ENCODE measurements at places on chromosomes 16 and 17. TPM values are rescaled to one million over a fixed set of nuclear protein-coding genes. Genes with fewer than 3 reads are reported as not detected.
A peak's percentile ranks its signal among the peaks of the same experiment; 100 is the strongest.

GRCh38 chr17:41711669-41712400 is at the start of gene GAST:
GAST (plus strand) TSS chr17:41712331; CDS start chr17:41715437, 3,106 bp downstream.
- H3K4me1 ChIP-seq = no peaks in the 10 kb centered on the region
- no peak within 1 kb of the TSS for H3K27ac ChIP-seq
- H3K27me3 ChIP-seq = no peaks in the 10 kb centered on the region
- no peak within 1 kb of the TSS for H3K4me3 ChIP-seq
- no peaks in the 10 kb centered on the region for H3K36me3 ChIP-seq

DNA sequence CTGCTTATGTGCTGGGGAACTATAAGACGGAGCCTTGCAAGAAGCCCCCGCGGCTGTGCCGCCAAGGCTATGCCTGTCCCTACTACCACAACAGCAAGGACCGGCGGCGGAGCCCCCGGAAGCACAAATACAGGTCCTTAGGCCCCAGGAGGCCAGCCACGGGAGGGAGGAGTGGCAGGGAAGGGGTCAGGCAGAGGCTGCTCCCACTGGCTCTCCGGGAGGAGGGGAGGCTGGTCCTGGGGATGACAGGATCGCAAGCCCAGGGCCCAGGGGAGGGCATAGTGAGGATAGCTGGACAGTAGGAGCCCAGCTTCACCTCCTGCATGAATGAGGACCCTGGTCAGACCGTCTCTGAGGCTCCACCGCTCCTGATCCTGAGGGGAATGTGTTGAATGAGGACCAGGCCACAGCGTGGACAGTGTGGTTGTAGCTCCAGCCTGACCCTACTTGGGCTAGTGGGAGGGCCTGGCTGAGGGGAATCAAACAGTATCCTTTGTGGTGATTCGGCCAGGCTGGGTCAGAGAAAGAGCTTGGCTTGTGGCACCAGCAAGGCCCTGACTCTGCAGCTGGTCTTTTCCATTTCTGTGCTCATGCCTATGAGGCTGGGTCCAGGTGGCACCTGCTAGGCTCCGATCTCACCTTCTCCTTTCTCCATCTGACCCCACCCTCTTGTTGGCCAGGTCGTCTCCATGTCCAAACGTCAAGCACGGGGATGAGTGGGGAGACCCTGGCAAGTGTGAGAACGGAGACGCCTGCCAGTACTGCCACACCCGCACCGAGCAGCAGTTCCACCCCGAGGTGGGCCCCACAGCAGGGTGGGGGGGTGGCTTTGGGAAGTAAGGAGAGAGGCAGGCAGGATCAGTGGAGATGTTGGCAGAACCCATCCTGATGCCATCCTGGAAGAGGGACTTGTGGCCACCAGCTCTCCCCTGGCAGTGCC is 28.7 kb downstream of the UNK start:
- H3K4me1 ChIP-seq = no peaks in the 10 kb centered on the region
- peaks cover 55% of the 10 kb centered on the region for H3K36me3 ChIP-seq
- no peak overlapping the region for H3K27ac ChIP-seq
- peak; percentile 56 for DNase-seq
- H3K27me3 ChIP-seq = no peaks in the 10 kb centered on the region

DNA sequence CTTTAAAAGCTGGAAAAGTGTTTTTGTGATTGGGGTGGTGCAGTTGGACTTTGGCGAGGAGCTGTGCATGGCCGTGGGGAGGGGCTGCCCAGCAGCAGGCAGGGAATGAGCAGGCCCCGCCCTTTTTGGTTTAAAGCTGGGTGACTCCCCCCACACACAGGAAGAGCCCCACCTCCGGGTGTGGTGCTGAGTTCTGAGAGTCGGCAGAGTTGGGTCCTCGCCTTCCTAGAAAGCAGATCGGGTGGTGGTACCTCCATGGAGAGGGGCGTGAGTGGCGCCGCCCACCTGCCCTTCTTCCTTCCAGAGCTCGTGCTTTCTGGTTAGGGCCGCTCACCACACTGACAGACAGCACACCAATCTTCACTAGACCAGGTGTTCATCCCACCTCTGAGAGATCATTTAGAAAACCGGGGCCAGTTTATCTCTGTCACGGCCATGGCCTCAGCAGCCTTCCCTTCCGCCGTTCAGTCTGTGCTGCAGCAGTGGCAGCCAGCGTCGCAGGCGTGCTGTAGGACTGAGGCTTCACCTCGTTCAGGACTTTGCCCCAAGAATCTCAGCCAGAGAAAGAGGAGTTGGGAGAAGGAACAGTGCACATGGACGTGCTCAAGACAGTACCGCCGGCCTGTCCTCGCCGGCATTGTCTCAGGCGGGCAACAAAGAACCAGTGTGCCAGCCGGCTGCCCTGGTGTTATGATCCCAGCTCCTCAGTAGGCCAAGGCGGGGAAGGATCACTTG is 144.0 kb upstream of the CHMP6 start:
- H3K4me1 ChIP-seq = no peaks in the 10 kb centered on the region
- no peak overlapping the region for H3K4me3 ChIP-seq
- DNase-seq = no peak

Gene SLC12A3
- total RNA-seq = not detected

DNA sequence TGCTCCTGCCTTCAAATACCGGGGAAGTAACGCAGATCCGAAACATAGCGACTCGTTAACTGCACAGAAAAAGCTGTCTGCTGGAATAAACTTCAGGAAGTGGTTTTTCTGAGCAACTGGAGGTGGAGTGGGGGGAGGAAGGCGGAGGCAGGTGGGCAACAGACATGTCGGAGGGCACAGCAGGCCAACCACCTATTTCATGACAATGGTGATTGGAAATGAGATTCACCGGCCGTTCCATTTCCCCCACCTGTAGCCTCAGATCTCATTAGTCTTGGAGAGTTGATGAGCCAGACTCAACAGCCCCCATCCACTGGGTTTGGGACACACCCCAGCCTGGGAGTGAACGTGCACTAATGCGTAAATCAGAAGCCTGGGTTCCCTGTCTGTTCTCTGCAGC is 7.7 kb upstream of the PECAM1 start:
- no peak overlapping the region for H3K4me3 ChIP-seq
- no peaks in the 10 kb centered on the region for H3K4me1 ChIP-seq
- H3K27me3 ChIP-seq = no peaks in the 10 kb centered on the region
- DNase-seq = no peak
- no peaks in the 10 kb centered on the region for H3K36me3 ChIP-seq

GRCh38 chr17:56897646-56898424 is 16.0 kb downstream of the TRIM25 start:
- no peak overlapping the region for H3K27ac ChIP-seq
- peaks cover 42% of the 10 kb centered on the region for H3K36me3 ChIP-seq

DNA sequence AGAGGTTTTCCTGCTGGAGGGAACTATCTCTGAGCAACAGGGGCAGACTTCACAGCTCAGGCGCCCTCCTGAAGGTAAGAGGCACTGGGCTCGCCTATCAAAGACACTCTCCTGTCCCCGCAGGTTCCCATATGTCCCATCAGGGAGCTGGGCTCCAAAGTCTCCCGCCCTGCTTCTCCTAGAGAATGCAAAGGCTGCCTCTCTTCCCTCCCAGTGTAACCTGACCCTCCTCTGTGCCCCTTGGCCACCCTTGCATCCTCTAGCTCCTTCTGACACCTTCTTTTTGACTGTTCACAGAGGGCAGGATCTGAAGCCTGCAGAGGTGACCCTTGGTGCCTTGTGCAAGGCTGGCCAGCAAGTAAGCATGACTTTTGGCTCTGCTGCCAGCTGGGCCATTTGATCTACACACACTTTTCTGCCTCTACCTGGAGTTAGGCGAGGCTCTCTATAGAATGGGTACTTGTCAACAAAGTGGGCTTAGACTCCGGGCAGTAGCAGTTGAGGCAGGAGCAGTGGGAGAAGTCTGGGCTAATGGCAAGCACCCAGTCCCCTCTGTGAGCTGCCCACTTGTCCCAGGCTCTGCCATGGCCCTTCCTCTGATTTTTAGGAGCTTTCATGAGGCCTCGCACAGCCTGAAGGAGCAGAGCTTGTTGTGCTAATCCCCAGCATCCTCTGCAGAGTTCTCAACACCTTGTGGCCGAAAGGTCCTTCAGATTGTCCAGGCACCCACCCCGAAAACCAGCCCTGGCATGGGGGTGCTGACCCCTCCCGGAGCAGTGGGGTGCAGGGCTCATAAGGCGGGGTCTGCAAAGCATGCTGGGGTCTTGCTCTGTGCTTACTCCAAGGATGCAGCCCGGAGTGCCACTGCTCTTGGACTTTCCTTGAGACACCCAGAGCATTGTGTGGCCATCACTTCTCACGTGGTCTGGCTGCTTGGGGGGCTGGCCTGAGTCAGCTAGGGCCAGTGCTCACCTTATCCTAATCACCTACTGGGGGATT is 122.9 kb downstream of the METRNL start:
- DNase-seq = no peak
- H3K27ac ChIP-seq = peak overlapping the region; percentile 29
- peaks cover 2% of the 10 kb centered on the region for H3K4me1 ChIP-seq
- H3K36me3 ChIP-seq = no peaks in the 10 kb centered on the region
- no peak overlapping the region for H3K4me3 ChIP-seq

DNA sequence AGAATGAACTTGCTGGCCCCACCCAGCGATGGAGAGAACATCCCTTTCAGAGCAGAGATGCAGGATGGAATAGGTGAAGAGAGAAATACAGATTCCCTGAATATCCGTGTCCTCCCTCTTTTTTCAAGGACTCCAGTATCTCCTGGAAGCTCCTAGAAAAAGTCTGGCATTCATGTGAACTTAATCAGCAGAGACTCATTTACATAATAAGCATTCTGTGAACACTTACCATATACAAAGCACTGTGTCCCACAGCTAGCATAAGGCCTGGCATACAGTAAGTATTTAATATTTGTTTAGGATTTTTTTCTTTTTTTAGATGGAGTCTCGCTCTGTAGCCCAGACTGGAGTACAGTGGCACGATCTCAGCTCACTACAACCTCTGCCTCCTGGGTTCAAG is 208.5 kb upstream of the RPL38 start:
- peaks cover 2% of the 10 kb centered on the region for H3K27me3 ChIP-seq
- no peak for DNase-seq
- no peaks in the 10 kb centered on the region for H3K36me3 ChIP-seq

- no peak overlapping the region for H3K27ac ChIP-seq
- H3K4me3 ChIP-seq = no peak overlapping the region
Measured at GRCh38 chr17:17313350-17313991, 10.3 kb downstream of the NT5M start.

- H3K36me3 ChIP-seq = no peaks in the 10 kb centered on the region
- H3K27ac ChIP-seq = no peak overlapping the region
- no peaks in the 10 kb centered on the region for H3K27me3 ChIP-seq
- DNase-seq = no peak
- no peak overlapping the region for H3K4me3 ChIP-seq
Measured at GRCh38 chr16:47956916-47957315, 198.9 kb downstream of the ABCC12 start.

Gene MSLN
- total RNA-seq = 0.08 TPM

DNA sequence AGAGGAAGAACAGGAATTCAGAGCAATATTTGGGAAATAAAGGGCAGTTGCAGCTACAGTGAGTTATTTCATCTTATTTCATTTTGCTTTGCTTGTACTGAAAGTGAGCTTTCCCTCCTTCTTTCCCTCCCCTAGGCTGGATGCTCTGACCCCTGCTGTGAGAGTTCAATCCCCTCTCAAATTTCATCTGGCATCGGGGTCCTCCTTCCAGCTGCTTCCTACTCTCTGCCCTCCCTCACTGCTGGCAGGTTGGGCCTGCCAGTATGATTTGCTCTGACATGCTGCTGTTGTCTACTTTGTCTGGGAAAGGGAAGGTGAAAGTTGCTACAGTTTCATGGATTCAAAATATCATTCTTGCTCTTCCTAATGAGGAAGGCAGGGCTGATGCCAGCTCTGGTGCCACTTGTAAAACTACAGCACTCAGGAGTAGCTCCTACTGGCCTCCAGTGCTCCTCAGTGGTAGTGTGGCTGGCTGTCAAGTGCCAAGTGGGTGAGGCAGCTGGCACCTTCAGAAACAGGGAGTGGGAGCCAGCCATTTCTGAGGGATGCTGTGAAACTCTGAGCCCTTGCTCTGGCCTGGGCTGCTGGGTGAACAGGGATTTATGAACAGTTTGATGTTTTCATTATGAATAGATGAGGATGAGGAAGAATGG is 408.6 kb downstream of the HAPSTR1 start:
- no peak overlapping the region for H3K4me3 ChIP-seq
- H3K27ac ChIP-seq = no peak overlapping the region
- no peaks in the 10 kb centered on the region for H3K27me3 ChIP-seq
- no peaks in the 10 kb centered on the region for H3K36me3 ChIP-seq

- no peak overlapping the region for H3K4me3 ChIP-seq
- no peak overlapping the region for H3K27ac ChIP-seq
- H3K4me1 ChIP-seq = peaks cover under 1% of the 10 kb centered on the region
- no peak for DNase-seq
- H3K27me3 ChIP-seq = no peaks in the 10 kb centered on the region
Measured at GRCh38 chr16:56120447-56121155, 70.7 kb upstream of the GNAO1 start.

DNA sequence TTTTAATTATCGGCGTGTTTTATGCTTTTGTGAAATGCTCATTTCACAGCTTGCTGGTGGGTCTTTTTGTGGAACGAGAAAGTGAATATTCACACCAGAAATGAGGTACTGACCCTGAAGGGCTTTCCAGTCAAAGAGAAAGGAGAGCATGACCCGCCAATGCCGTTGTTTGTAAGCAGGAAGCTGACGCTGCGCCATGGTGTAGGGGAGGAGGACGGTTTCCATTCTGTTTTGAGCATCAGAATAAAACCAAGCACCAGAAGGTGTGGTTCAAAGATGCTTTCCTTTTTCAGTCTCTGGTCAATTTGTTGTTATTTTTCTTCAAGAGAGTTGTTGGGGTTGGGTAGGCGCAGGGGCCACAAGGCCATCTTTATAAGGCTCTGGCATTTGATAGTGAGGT is 669.3 kb downstream of the WWOX start:
- no peak overlapping the region for H3K4me3 ChIP-seq
- no peaks in the 10 kb centered on the region for H3K27me3 ChIP-seq
- H3K36me3 ChIP-seq = no peaks in the 10 kb centered on the region
- peaks cover 4% of the 10 kb centered on the region for H3K4me1 ChIP-seq
- no peak for DNase-seq

Data from liver (tissue), 10 donors.